Myocyte (in vitro differentiated cells): ENCODE measurements at places on chromosomes 12 and 14. TPM values are rescaled to one million over a fixed set of nuclear protein-coding genes. Genes with fewer than 3 reads are reported as not detected.

DNA sequence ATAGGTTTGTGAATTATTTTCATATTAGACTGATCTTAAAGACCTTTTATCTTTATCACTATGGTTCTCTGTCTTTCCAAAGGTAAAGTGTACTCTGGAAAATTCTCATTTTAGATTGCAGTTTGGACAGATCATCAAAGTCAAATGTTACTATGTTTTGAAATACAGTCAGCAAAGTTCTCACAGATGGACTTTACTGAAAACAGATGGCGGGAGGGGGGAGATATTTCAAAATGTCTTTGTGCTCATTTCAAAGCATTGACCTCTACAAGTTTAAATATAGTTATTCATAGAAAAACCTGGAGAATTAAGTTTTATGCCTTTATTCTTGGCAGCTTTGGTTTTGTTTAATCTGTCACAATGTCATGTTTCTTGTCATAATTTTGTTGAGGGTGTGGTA is 51.8 kb upstream of the LRTM2 start:
- DNase-seq, result no peak

GRCh38 chr12:11801643-11802042 is 152.2 kb downstream of the ETV6 start:
- no peak for DNase-seq

GRCh38 chr12:132462788-132463187 is 27.2 kb upstream of the FBRSL1 start:
- DNase-seq, result no peak

- DNase-seq, result peak; percentile 61
Measured at GRCh38 chr14:69288011-69288771, 28.2 kb downstream of the GALNT16 start.

GRCh38 chr12:82470906-82471512 is 112.7 kb downstream of the METTL25 start:
- no peak for DNase-seq

GRCh38 chr14:50862036-50862570 is 9.8 kb upstream of the ABHD12B start:
- no peak for DNase-seq

DNA sequence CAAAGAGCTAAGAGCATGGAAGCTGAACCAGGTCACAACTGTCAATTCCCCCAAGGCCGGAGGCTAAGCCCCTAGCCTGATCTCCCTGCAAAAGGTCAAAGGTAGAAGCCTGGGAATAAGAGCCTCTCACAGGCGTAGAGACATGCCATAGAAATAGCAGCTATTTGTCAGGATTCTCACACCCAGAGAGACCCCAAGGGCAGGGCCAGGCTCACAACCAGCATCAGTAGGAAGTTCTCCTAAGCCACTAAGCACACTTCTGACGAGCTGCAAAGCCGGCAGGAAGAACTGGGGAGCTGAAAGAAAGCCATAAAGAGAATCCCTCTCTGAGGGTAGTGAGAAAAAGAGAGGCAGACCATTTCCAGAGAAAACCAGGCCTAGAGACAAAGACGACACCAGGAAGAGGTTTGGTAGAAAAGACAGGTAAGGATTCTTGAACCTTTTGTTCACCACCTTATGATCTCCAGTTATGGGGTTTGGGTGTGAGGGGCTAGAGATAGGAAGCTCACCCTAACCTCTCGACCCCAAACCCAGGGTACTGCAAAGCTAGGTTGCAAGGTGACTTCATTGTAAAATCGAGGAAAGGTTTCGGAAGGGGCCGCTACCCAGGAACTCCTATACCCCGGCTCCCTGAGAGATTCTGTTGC is 1.0 kb downstream of the SMARCC2 start:
- DNase-seq, result no peak

DNA sequence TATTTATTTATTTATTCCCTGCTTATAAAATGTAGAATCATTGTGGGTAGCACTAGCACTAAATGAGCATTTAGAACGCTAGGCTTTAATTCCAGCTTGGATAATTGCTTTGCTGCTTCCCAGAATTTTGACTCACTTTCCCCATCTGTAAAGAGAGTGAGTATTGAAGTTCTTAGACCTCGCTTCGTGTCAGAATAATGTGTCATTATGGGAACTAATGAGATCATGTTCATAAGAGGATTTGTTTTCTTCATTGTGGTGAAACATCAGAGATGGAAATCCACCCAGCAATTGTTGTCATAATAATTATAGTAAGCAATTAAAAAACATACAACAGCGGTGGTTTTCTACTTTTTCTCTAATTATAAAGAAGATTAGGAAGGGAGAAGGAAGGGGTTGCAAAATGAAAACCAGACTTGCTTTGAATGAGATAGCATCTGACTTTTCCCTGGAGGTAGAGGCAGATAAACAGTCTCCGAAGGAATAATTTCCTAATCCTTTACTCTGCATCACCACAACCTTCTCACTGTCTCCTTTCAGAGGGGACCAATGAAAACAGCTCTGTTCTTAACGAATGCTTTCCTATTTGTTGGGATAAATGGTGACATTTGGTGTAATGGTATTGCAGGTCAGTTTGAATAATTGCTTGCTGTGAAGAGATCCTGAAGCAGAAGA is 86.8 kb upstream of the ARHGAP5 start:
- DNase-seq, result no peak

- DNase-seq, result peak; percentile 97
Measured at GRCh38 chr12:12562585-12563261, at the start of gene DUSP16. Gene DUSP16, minus strand, starts transcription at chr12:12562863. Its CDS starts 41,765 bp downstream, at chr12:12521098.

DNA sequence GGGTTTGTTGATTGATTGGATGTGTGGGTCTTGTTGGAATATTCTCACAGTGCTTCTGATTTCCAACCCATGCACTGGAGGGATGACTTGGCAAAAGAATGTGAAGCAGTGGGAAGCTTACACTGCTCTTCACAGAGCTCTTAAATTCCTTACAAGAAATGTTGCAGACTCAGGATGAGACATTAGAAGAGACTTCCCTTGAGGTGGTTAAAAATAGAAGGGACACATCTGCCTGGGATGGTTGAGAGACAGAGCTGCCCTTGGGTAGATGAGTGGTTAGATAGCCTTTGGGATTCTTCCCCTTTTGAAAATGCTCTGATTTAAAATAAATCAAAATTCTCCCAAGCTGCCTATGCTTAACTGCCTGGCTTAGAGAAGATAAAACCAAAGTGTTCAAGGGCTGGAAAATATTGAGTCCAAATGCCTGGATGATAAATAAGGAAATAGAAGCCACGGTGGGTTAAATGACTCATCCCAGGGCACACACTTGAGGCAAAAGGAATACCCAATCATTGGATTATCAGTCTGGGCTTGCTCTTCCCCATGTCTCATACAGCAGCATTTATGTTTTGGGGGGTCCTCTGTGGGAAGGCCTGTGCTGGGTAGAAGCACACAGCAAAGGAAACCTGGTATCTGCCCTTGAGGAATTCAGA is 264.3 kb downstream of the AKAP6 start:
- peak; percentile 76 for DNase-seq

DNA sequence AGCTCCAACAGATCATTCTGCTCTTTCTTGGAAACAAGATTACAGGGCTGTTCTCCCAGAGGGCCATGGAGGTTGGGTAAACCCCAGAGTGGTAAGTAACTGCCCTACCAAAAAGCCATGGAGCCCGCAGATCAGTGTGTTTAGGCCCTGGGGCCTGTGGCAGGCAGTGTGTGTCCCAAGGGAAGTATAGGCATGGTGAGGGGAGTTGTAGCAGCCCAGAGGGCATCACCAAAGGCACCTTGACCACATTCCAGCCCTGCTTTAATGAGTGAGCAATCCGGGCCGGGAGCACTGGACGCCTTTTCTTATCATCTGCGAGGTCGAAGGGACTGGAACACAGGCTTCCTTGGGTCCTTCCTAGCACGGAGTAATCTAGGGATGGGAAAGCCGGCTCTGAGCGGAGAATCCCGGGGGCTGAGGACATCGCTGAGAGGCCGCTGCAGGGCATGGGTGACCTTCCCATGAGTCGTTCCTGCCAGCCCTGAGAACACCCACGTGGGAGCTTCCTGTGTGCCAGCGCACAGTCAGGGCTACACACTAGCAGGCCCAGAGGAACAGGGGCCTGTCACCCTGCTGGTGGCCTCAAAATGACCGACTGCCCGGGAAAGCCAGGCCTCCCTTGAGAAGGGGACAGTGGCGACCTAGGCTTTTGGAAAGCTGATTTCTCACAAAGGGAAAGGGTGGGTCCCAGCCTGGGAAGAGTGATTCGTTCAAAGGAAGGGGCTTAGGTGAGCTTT is 91.3 kb downstream of the NINJ2 start:
- DNase-seq, result no peak

- DNase-seq, result no peak
Measured at GRCh38 chr14:85350667-85351066, 179.3 kb upstream of the FLRT2 start.

- peak; percentile 86 for DNase-seq
Measured at GRCh38 chr12:50070314-50071060, 13.1 kb downstream of the ASIC1 start.

DNA sequence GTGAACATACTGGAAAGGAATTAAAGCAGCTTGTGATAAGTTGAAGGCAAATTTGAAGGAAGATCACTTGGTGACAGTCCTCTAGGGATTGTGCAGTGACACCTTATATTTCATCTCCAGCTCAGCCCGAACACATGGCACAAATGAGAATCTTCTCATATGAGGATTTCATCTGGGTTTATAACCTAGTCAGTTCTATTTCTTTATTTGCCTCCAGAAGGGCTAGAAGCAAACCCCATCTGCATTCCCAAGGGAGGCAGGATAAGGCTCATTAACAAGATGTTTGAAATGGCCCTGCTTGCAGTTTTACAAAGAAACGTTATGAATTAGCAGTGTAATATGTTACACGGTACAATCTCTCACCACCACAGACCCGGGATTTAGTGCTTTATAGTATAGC is 90.7 kb upstream of the KRR1 start:
- no peak for DNase-seq

DNA sequence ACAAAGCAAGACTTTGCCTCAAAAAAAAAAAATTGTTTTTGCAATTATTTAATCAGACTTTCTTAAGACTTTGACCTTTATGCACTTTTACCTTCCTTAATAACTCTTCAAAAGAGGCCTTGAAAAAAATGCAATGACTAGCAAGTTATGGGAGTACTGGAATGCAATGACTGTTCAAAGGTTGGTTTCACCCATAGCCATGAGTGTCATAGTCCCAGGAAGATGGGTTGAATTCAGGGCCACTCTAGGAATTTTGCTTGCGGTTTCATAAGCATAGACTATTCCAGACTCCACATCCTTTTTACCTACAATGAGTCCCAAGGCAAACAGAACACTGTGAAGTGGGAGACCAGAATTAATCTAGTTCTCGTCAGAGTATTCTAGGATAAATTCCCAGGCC is 29.4 kb upstream of the DENND5B start:
- DNase-seq, result no peak

GRCh38 chr12:34288963-34289345 is 266.7 kb downstream of the ALG10 start:
- DNase-seq, result no peak

DNA sequence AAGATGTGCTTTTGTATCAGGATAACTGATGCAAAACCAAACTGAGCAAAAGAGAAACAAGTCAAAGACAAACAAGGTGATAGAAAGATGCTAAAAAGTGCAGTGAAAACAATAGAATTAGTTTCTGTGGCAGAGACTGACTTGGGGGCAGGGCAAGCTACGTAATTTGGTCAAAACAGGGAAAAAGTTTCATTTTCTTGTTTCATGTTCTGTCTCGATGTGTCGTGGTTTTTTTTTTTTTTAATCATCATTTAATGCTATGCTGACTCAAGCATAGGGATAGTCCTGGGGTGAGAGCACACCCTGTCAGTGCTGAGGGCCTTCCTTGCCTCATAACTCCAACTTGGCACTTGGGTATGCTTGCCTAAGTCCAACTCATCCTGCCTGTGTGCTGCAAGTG is 144.1 kb upstream of the PTPRQ start:
- no peak for DNase-seq

DNA sequence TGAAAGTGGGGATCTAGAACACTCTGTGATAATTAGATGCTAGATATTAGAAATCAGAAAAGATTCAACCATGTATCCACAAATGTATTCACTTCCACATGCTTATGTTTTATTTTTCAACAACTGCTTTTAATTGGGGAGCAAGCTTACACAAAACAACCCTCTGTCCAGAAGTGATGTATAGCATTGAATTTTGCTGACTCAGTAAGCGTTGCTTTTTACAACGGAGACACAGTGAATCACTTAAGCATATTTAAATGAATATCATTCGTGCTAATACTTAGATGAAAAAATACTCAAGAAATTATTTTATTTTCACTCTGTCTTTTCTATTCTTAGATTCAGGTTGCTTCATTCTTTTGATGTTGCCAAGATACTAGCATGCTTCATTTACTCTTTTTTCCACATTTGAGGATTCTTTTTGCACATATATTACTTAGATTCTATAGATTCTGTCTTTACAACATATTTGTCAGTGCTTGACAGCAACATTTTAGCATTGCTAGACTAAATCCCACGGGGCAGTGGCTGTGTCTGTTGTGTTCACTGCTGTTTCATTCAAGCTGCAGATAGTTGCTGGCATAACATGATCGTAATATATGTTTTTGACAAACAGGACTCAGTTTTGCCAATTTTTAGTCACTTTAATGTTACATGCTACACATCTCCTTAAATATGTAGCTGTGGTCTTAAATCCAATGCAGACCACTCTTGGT is 1714.4 kb upstream of the SEL1L start:
- no peak for DNase-seq

DNA sequence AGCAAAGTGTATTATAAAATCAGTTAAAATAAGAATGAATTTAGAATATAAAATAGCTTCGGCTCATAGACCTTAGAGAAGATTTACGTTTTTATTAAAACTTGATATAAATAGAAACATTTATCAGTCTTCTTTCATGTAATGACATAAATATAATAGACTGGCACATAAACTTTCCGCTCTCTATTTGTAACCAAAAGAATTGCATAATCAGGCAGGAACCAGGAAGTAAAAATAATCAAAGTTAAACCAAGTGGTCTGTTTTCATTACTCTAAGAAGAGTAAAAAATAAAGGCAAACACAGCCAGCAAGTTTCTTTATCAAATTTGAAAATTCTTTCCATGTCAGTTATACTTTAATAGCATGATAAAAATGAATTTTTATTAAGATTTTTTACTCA is 46.3 kb upstream of the ATP2A2 start:
- DNase-seq, result no peak

DNA sequence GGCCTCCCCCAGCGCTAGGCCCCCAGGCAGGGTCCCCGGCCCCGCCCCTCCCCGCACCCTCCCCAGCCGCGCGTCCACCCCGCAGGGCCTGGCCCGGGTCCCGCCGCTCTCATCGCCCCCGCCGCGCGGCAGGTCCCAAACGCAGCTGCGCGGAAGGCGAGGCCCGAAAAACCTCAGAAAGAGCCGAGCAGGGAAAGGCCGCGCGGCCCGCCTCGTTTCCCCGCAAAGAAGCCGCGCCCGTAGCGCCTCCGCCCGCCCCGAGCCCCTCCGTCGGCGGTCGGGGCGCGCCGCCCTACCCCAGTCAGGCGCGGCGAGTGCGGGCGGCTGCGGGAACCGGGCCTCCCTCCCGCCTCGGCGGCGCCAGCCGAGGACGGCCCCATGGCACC is 324 bp downstream of the POLE start:
- DNase-seq, result peak; percentile 9

- DNase-seq, result no peak
Measured at GRCh38 chr12:101981868-101982267, 79.9 kb downstream of the WASHC3 start.

- peak; percentile 43 for DNase-seq
Measured at GRCh38 chr12:100738086-100738485, 56.5 kb upstream of the ANO4 start.

- DNase-seq, result no peak
Measured at GRCh38 chr14:63478010-63478409, 65.2 kb downstream of the PPP2R5E start.

Gene BEGAIN
- total RNA-seq, result not detected in 2 replicates

Gene RNASE3
- not detected in 2 replicates for total RNA-seq

Gene AMN
- total RNA-seq, result 0.59 and 0.68 TPM in 2 replicates

Gene DCN
- total RNA-seq, result 356 and 491 TPM in 2 replicates

Gene RFX4
- total RNA-seq, result not detected in 2 replicates

Gene ZFP36L1
- total RNA-seq, result 194 and 260 TPM in 2 replicates

Gene ALG10
- total RNA-seq, result 8.1 and 9.2 TPM in 2 replicates

Gene RPL10L
- not detected in 2 replicates for total RNA-seq
